Endodermal cell (in vitro differentiated cells): ENCODE measurements at places on chromosomes 7 and 10.

DNA sequence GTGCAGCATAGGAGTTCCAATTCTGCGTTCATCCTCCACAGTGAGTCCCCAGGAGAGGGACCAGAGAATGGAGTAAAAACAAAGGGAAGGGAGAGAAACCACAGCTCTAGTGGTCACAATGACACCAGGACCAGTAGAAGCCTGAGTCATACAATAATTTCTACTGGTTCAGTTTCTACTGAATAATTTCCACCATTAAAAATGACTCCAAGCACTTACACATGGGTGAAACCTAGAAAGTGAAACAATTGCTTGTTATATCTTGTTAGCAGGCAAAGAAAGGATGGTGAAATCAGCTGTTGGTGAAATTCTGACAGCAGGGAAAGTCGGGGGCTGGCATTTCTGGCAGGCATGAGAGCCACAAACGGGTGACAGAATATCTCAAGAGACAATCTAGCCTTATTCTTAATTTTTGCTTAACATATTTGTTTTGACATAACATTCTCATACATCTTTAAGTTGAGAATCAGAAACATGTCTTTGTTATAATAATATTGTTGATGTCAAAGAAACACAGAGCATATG lies 1065.8 kb upstream of the C7orf33 start:
- no peak for DNase-seq

GRCh38 chr7:4762121-4763055 lies 13.0 kb upstream of the AP5Z1 start:
- DNase-seq, result no peak

DNA sequence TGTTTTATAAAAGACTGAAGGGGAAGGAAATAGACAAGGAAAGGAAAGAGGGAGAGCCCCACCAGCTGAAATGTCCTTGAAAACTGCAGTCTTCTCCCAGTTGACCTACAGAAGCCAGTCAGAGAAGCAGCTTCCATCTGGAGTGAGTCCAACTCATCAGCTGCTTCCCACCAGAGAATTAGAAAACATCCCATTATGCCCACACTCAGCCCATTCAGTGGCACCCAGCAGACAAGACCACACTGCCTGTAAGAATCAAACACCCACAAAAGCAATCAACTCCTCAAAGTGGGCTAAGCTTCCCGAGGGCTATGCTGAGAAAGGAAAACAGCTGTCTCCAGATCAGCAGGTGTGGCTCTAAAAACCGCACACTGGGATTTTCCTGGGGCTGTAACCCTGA lies 29.6 kb upstream of the TMEM213 start:
- no peak for DNase-seq

GRCh38 chr7:89401099-89401498 lies 605.6 kb upstream of the TEX47 start:
- no peak for DNase-seq

- no peak for DNase-seq
These were observed 130.0 kb downstream of the TES start for GRCh38 chr7:116340201-116340847.

DNA sequence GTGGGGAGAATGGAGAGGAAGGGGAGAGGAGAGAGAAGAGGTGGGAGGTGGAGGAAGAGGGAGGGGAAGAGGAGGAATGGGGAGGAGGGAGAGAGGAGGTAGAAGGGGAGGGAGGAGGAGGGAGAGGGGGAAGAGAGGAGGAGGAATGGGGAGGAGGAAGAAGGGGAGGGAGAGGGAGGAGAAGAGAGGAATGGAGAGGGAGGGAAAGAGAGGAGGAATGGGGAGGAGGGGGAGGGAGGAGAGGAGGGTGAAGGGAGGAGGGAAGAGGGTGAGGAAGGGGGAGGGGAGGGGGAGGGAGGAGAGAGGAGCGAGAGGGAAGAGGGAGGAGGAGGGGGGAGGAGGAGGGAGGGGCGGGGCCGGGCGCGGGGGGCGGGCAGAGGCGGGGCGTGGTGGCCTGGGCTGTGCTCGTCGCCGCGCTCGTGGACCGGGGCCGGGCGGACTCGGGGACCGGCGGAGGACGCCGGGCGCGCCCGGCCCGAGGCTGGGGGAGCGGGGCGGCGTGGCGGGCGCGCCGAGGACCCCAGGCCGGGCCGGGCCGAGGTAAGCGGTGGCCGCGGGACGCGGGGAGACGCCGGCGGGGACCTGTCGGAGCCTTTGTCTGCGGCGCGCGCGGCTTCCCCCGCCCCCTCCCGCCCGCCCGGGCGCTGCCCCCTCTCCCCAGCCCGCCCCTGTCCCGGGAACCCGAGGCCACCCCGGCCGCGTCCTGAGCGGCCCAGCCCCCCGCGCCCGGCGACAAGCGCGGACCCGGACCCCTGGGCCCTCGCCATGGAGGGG lies at the start of gene SLC29A4:
Gene SLC29A4, plus strand, starts transcription at position 401 of the 774 bp plus-strand sequence. CDS start 4,874 bp downstream, outside the sequence.
- DNase-seq, result no peak
